ENCODE measurements at places on chromosomes 3 and 15. TPM values are rescaled to one million over a fixed set of nuclear protein-coding genes. Genes with fewer than 3 reads are reported as not detected.

DNA sequence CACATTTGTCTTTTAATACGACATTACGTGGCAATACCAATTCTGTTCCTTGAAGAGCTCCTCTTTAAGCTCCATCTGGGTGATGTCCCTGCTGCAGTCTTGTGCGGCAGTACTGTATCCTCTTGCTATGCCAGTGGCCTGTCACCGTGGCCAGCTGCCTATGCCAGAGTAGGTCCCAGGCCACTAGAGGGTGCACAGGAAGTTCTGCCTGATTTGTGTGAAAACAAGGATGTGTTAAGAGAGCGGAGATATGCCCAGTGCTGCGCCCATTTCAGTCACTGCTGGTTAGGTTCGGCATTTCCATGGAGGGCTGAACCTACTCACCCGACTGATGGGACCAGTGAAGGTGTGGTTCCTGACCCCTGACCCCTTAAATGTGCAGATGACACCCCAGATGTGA lies 25.2 kb downstream of the NIPA1 start:
- H3K27ac ChIP-seq: no peak overlapping the region
- DNase-seq: no peak
- H3K27me3 ChIP-seq: no peaks in the 10 kb centered on the region

The LRRC34 gene
- 0.92 TPM for total RNA-seq

The MYRIP gene
- not detected for total RNA-seq

The C2CD4A gene
- not detected for total RNA-seq

The KBTBD13 gene
- not detected for total RNA-seq

The ANKUB1 gene
- total RNA-seq: not detected

DNA sequence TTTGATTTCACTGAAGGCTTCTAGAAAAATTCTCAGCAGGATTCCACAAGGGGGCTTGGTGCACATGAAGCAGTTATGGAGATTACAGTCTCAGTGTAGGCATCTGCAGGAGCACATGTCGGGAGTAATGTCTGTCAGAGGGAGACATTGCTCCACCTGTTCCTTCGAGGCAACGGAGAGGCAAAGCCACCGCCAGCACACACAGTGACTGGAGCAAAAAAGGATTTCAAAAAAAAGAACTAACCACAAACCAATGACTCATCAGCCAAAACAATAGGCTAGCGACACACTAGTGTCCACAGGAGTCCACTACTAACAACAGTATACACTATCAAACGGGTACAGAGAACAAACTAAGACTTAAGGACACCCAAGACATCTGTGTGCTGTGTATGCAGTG lies 68.9 kb downstream of the NPTN start:
- no peak overlapping the region for H3K4me3 ChIP-seq
- DNase-seq: no peak
- H3K4me1 ChIP-seq: no peaks in the 10 kb centered on the region

DNA sequence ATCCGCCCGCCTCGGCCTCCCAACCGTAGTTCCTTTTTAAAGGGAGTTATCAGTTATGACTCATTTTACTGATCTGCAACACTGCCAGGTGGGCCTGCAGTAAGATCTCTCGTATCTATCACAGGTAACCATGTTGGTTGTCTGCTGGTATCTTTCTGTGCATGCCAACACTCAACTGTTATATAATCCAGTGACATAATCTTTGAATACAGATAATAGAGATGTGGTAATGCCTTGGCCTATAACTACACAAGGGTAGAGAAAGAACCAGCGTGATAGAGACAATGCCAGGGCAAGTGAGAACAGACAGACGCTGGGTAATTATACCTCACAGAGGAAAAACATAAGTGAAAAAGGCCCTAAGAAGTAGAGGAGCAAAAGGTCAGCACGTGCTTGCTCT lies 11.0 kb upstream of the ARPP19 start:
- no peak for DNase-seq
- H3K4me3 ChIP-seq: no peak overlapping the region
- no peak overlapping the region for H3K27ac ChIP-seq
- peaks cover 26% of the 10 kb centered on the region for H3K36me3 ChIP-seq
- H3K4me1 ChIP-seq: no peaks in the 10 kb centered on the region
- H3K27me3 ChIP-seq: no peaks in the 10 kb centered on the region

GRCh38 chr3:124812291-124813265 lies 74.6 kb downstream of the ITGB5 start:
- no peaks in the 10 kb centered on the region for H3K27me3 ChIP-seq
- no peaks in the 10 kb centered on the region for H3K36me3 ChIP-seq
- H3K4me1 ChIP-seq: no peaks in the 10 kb centered on the region
- DNase-seq: no peak
- H3K27ac ChIP-seq: no peak overlapping the region
- H3K4me3 ChIP-seq: no peak overlapping the region

The MORC1 gene
- not detected for total RNA-seq

The CCRL2 gene
- 2.0 TPM for total RNA-seq

The ROBO1 gene
- 2.3 TPM for total RNA-seq

- DNase-seq: no peak
- H3K27ac ChIP-seq: no peak overlapping the region
- no peaks in the 10 kb centered on the region for H3K36me3 ChIP-seq
- H3K27me3 ChIP-seq: peaks cover 34% of the 10 kb centered on the region
- no peaks in the 10 kb centered on the region for H3K4me1 ChIP-seq
Measured at GRCh38 chr3:184526088-184526433, 35.5 kb upstream of the EPHB3 start.

The TNFAIP8L3 gene
- total RNA-seq: not detected

- H3K27ac ChIP-seq: no peak overlapping the region
- DNase-seq: no peak
- H3K27me3 ChIP-seq: no peaks in the 10 kb centered on the region
Measured at GRCh38 chr15:91849749-91850161, 3.8 kb upstream of the SLCO3A1 start.

The HCN4 gene
- not detected for total RNA-seq

- no peak for DNase-seq
- H3K27ac ChIP-seq: no peak overlapping the region
- H3K4me3 ChIP-seq: no peak overlapping the region
- no peaks in the 10 kb centered on the region for H3K27me3 ChIP-seq
- H3K36me3 ChIP-seq: peaks cover 3% of the 10 kb centered on the region
Measured at GRCh38 chr3:39053696-39054095, 1.9 kb downstream of the WDR48 start.

- no peaks in the 10 kb centered on the region for H3K4me1 ChIP-seq
- DNase-seq: no peak
- H3K36me3 ChIP-seq: no peaks in the 10 kb centered on the region
- no peak overlapping the region for H3K27ac ChIP-seq
- no peak overlapping the region for H3K4me3 ChIP-seq
Measured at GRCh38 chr3:189698811-189699210, 67.6 kb downstream of the TP63 start.

GRCh38 chr15:72365844-72366243 lies 10.0 kb downstream of the HEXA start:
- H3K27me3 ChIP-seq: no peaks in the 10 kb centered on the region
- no peak for DNase-seq
- no peaks in the 10 kb centered on the region for H3K36me3 ChIP-seq
- no peak overlapping the region for H3K27ac ChIP-seq

DNA sequence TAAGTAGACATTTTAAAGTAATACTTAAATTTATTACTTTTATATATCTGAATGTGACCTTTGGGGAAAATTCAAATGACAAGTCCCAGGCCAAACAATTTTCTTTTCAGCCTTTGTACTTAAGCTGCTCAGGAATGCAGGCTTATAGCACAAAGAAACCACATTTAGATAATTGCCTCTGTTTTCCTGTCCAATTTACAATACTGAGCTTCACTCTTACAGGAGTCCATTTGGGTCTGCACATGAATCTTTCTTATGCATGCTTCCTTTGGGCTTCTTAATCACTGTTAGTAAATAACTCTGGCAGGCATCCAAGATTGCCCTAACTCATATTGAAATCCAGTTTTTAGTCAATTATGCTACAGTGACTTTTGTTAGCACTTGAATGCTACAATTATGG lies 459.4 kb upstream of the TGFBR2 start:
- H3K4me1 ChIP-seq: no peaks in the 10 kb centered on the region
- H3K36me3 ChIP-seq: no peaks in the 10 kb centered on the region
- DNase-seq: no peak
- H3K27ac ChIP-seq: no peak overlapping the region
- H3K27me3 ChIP-seq: no peaks in the 10 kb centered on the region
